Liver (tissue), 10 donors: ENCODE measurements at places on chromosomes 5 and 9. TPM values are rescaled to one million over a fixed set of nuclear protein-coding genes. Genes with fewer than 3 reads are reported as not detected.

GRCh38 chr5:7503564-7503963 is 107.6 kb downstream of the ADCY2 start:
- no peaks in the 10 kb centered on the region for H3K36me3 ChIP-seq
- H3K4me3 ChIP-seq = no peak overlapping the region
- DNase-seq = no peak
- H3K27me3 ChIP-seq = no peaks in the 10 kb centered on the region
- no peak overlapping the region for H3K27ac ChIP-seq

DNA sequence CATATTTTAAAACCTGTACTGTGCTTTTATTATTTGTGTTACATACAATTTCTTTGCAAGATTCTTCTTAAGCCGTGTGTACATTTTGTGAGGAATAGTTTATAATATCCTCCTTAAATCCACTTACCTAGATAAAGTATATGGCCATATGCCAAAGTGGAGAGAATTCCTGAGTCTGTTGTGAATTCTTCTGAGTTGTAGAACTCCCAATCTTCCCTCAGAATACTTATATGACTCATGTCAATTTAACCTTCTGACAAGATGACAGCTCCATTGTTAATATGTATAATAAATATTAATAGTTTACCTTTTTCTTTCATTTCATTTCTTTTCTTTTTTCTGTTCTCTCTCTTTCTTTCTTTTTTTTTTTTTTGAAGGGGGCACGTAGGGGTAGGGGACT is 6.0 kb upstream of the RICTOR start:
- DNase-seq = no peak
- H3K36me3 ChIP-seq = no peaks in the 10 kb centered on the region
- H3K4me3 ChIP-seq = no peak overlapping the region
- H3K4me1 ChIP-seq = peaks cover 5% of the 10 kb centered on the region

DNA sequence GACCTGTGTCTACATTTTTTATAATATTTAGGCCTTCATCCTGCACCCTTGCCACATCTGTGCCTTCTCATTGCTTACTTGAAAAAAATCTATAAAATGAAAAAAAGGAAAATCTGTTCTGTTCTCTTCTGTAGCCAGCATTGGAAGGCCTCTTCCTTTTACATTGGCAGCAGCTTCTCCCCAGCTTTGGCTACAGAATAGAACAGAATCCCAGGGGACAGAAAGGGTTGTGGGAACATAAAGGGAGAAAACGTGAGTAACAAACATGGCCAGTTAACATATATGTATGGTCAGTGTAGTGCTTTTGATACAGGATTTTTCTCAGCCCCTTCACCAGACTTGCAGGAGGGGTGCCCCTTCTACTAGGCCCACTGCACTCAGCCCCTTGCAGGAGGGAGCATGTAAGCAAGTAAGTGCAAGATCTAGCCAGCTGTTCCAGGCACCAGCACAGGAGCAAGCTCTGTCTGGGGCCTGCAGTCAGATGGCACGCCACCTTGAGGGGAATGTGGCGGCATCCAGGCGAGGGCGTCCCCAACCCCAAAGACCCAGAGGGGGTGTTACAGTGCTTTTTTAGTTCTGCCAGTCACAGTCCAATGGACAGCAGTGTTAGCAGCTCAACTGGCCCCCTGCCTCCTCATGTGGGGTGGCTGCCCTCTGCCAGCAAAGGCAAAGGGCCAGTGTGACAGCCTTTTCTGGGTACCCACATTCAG is 330.5 kb upstream of the ZNF462 start:
- H3K4me1 ChIP-seq = peaks cover 3% of the 10 kb centered on the region
- no peak for DNase-seq
- no peaks in the 10 kb centered on the region for H3K36me3 ChIP-seq
- H3K27ac ChIP-seq = no peak overlapping the region
- H3K27me3 ChIP-seq = no peaks in the 10 kb centered on the region

- H3K27ac ChIP-seq = no peak overlapping the region
- H3K36me3 ChIP-seq = no peaks in the 10 kb centered on the region
- H3K4me1 ChIP-seq = no peaks in the 10 kb centered on the region
Measured at GRCh38 chr5:19777363-19777762, 210.6 kb downstream of the CDH18 start.

GRCh38 chr5:14572836-14573235 is 8.8 kb upstream of the OTULINL start:
- no peaks in the 10 kb centered on the region for H3K27me3 ChIP-seq
- DNase-seq = no peak
- no peaks in the 10 kb centered on the region for H3K4me1 ChIP-seq

TLX3 gene
- not detected for total RNA-seq

DNA sequence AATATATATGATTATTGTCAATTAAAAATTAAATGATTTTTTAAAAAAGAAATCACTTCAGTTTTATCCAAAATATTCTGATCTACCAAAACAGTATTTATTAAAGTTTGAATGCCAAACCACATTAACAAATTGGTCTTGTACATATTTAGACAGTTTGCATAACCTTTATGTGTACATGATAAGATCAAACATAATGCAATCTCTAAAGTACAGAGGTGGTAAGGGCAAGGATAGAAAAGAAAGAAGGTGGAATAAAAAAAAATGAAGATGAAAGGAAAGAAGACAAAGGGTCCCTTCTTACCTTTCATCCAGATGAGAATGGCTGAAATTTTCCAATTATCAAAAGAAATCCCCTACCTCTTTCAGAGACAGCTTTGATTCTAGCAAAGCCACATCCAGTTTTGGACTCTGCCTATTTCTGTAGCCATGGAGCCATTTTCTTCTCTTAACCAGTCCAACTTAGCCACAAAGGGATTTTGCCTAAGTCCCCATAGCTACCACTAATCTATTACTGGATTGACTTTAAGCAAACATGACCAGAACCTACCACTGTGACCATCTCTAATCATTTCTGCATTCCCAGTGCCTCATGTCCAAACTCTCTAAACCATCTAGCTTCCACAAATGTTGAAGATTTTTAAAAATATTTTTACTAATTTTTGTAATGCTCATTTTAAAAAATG is 133.3 kb upstream of the TRPM3 start:
- H3K36me3 ChIP-seq = no peaks in the 10 kb centered on the region
- peaks cover 12% of the 10 kb centered on the region for H3K4me1 ChIP-seq
- no peak overlapping the region for H3K4me3 ChIP-seq

CTNND2 gene
- total RNA-seq = 0.50 TPM

GRCh38 chr9:16730162-16730561 is 140.3 kb downstream of the BNC2 start:
- H3K27ac ChIP-seq = no peak overlapping the region
- peaks cover 10% of the 10 kb centered on the region for H3K4me1 ChIP-seq
- no peak for DNase-seq
- H3K36me3 ChIP-seq = no peaks in the 10 kb centered on the region
- H3K27me3 ChIP-seq = peaks cover 2% of the 10 kb centered on the region

CTSV gene
- 0.17 TPM for total RNA-seq

STARD4 gene
- total RNA-seq = 53.2 TPM

DNA sequence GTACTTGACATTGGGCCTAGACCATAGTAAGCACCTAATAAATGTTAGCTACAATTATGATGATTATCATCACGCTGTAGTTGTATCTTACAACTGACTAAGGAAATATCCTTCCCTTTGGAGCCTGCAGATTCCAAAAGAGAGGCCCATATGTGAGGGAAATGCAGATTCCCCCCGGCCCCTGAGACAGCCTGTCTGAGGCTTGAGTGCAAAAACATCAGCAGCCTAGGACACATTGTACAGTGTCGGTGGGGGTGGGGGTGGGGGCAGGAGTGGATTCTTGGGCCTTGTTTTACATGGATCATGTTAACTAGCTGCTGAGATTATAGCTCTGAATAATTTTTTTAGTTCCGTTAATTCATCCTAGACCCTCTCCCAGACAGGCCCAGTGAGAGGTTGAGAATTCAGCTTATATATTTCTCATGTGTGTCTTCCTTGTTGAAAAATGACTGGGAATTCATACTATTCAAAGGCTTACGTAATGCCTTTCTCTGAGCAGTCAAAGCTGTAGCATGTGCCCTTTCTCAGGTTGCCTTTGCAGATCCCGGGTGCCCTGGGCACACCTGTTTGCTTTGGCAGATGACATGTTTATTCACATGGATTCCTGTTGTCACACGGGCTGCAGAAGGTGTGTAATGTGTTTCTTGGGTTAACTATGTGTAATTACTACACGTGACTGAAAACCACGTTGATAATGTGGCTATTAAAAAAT is 262.8 kb downstream of the NR3C1 start:
- no peaks in the 10 kb centered on the region for H3K27me3 ChIP-seq
- H3K36me3 ChIP-seq = no peaks in the 10 kb centered on the region
- DNase-seq = no peak
- H3K4me3 ChIP-seq = no peak overlapping the region
- no peak overlapping the region for H3K27ac ChIP-seq
